IPS-NIHi11 (cell line): ENCODE measurements at places on chromosomes 3 and 15.
A peak's percentile ranks its signal among the peaks of the same experiment; 100 is the strongest.

DNA sequence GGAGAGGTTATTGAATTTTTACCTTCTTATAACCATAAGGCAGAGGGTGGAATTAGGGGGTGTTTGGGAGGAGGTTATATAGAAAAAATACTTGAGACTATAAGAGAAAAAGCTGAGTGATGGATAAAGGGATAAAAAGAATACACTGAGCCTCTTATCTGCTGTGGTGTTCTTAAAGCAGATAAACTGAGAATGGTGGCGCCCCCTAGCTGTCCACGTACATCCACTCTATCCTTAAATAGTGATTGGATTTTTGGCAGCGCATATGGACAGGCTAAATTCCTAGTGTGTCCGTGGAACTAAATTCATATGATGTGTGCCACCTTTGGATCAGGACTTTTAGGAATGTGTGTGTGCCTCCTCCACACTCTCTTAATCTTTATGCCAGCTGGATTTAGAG is 121.1 kb downstream of the OXSM start:
- peak; percentile 49 for DNase-seq

DNA sequence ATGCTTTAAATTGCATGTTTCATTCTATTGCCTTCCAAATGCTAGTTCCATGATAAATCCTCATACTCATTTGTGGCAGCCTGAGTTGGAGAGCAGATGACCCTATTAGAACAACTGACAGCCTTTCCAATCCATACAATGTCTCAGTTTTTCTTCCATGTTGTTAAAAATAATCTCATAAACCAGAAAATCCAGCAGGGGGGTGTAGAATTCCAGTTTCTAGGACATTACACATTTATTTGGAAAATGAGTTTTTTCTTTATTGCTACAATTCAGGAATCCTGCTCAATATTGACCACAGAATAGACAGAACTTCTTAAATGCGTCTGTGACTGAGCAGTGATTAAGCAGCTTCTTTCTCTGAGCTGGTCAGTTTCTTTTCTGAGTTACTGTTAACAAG is 174.2 kb upstream of the ATP10A start:
- no peak for DNase-seq

- no peak for DNase-seq
Measured at GRCh38 chr15:73165435-73165834, 113.2 kb downstream of the NEO1 start.

DNA sequence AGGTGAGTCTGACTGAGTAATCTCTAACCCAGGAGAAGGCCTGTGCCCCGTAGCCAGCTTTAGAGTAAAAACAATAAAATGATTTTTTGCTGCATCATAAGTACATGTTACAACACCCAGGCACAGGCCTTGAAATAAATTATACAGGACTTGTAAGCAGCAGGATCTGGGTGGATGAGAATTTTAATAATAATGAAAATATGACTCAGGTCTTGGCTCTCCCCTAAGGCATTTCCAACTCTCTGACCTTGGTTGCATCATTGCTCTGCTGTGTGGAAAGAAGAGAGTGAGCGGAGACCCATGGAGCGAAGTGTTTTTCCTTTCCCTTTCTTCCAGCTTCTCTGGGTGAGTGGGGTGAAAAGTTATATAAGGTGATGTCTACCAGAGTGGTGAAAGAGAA is 44.6 kb downstream of the EOMES start:
- no peak for DNase-seq

- DNase-seq = peak; percentile 53
Measured at GRCh38 chr3:46462111-46462510, 2.6 kb downstream of the LTF start.

DNA sequence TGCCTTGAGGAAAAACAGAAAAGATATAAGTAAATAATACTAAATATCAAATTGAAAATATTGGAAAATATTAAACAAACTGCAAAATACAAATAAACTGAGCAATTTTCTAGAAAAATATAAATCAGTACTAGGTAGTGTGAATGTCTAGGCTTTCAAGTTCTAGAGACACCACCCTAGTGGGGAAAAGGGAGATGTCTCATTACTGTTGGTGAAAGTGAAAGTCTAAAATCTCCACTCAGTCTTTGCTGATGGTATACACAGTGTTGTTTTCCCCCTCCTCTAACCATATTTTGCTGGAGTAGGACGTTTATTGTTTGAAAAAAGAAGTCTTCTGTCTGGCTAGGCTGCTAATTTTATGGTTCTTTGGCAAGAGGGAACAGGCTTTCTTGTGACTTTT is 1368.9 kb downstream of the OTOL1 start:
- DNase-seq = no peak

GRCh38 chr3:197212290-197212689 is 86.1 kb downstream of the DLG1 start:
- no peak for DNase-seq

DNA sequence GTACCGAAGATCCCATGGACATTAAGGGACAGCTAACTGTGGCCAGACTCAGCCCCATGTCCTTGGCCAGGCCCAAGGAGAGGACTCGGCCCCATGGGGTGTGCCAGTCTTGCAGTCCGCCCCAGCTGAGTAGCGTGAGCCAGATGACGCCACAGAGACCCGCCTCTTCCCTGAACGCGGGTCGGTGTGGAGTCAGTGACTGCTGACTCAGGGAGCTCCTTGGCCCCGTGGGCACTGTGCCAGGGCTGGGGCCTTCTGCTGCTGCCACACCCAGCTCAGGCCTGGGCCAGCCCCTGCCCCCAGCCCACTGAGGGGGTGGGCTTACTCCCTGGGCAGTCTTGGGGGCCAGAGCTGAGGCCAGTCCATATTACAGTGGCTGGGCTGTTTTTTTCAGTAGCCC is 52.8 kb downstream of the PLXNA1 start:
- no peak for DNase-seq

GRCh38 chr3:124281453-124282316 is 289.8 kb upstream of the ROPN1 start:
- DNase-seq = peak; percentile 62

- no peak for DNase-seq
Measured at GRCh38 chr3:50325497-50326181, 2.4 kb downstream of the TUSC2 start.

DNA sequence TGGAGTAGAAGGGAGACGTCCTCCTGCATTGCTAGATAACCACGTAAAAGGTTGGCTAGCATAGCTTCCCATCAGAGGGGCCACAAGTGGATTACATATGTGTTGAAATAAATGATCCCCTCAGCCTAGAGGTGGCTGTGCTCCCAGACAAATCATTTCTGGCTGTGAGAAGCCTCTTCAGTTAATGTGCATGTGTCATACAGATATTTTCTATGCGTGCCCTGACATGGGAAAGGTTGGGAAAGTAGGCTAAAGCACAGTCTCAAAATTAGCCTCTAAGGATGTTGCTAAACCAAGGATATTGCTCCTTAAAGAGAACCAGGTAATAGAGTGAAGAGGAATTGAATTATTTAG is 17.8 kb downstream of the USP3 start:
- DNase-seq = no peak

DNA sequence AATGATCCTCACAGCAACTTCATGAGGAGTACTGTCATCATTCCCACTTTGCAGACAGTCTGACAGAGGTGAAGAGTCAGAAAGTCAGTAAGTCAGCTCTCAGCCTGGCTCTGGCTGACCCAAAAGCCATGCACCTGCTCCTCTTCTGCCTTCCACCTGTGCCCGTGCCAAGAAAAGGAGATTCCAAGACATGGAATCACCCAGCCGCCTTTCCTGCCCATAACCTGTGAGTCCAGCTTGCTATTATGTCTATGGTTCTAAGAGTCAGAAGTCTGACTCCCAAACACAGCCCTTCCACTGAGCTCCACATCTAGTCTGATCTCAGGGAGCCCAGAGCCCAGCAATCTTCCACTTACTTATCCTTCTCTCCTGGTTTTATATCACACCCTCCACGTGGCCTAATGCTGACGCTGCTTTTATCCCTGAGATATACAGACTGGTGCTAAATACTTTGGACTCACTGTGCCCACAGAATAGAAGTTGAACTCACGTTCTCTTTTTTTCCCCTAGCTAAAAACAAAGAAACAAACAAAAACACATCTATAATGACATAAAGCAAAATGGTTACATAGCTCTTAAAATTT is 66.0 kb downstream of the PLD1 start:
- no peak for DNase-seq

DNA sequence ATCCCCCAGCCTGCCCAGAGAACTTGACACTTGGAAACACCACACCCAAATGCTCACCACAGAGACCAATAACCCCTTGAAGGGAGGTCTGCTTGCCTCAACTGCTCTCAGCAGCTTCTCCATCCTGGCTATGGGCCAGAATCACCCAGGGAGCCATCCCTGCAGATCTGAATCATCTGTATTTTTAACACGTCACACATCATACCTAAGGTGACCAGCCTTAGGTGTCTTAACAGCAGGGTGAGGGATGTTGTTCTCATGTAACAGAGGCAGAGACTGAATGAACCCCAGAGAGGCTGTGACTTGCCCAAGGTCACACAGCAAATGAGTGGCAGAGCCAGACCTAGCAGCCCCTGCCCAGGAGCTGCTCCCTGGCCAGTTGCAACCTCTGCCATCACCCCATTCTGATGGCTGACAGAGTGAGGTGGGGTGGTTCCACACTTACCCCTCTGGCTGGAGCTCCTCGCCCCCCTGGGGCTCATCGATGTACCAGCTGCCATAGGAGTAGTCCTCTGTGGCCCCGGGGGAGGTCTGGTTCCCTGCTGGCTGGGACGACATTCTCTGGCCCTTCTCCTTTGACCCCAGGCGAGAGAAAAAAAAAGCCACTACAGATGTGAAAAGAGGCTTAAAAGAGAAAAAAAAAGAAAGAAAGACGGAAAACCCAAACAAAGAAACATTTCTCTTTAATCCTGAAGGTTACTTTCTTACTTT is 722 bp downstream of the STRA6 start:
- no peak for DNase-seq

DNA sequence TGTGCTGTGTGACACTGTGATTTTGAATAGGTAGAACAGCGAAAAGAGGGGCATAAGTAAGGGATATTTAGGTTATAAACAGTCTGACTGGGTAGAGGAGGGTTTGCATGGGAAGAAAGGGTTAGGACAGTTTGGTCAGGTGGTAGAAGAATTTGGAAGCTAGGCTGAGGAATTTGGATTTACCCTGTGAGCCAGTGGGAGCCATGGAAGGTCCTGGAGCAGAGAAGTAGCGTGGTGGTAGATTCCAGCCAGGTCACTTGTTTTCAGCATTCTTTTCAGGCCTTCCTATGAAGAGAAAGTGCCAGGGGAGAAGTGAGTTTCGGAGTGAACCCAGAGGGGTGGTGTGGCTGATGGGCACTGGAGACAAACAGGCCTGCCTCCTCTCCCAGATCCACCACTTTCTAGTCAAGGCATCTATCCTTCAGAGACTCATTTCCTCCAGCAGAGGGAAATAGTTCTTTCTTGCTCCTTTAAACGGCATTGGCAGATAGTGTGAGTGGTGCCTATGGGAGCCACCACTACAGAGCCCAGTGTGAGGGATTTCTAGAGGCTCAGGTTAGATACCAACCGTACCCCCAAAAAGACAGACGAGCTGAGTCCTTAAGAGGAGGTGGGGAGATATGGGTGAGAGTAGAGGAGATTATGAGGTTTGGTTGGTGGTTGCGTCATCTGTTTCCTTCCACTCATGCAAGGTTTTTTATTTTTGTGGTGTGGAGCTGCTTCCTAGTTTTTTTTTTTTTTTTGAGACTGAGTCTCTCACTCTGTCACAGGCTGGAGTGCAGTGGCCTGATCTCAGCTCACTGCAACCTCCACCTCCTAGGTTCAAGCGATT is 21.2 kb downstream of the PXK start:
- no peak for DNase-seq

DNA sequence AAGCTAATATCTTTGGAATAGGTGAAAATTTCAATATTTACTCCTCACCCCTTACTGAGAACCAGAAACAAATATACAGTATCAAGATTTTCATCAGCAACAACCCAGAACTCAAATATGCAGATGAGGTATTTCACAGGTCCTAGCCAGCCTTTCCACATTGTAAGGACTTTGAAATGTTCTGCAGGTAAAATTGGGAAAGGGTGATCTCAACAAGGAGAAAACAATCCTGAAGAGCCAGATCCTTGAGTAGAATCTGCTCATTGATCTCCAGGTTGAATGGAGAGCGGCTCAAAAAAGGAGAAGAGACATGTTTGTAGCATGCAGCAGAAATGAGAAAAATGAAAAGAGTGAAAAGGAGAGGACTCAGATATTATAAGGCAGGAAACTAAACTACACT is 493.3 kb upstream of the NAALADL2 start:
- DNase-seq = no peak

DNA sequence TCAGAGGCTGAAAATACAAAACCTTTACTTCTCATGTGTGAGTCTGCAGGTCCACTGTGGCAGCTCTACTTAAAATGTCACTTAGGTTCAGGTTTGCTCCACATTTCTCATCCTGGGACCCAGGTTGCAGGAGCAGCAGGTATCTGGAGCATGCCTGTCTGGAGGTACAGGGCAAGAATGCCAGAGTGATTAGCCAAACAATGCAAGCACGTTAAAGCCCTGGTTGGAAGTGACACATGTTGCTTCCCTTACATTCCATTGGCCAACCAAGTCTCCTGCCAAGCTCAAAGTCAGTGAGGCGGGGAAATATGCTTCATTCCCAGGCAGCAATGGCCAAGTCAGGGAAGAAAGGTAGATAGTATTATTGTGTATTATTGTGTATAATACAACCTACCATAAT is 76.8 kb upstream of the ARL6 start:
- peak; percentile 61 for DNase-seq

GRCh38 chr3:136667081-136667480 is 85.1 kb downstream of the STAG1 start:
- no peak for DNase-seq

GRCh38 chr3:65960087-65960486 is 78.6 kb downstream of the MAGI1 start:
- no peak for DNase-seq

DNA sequence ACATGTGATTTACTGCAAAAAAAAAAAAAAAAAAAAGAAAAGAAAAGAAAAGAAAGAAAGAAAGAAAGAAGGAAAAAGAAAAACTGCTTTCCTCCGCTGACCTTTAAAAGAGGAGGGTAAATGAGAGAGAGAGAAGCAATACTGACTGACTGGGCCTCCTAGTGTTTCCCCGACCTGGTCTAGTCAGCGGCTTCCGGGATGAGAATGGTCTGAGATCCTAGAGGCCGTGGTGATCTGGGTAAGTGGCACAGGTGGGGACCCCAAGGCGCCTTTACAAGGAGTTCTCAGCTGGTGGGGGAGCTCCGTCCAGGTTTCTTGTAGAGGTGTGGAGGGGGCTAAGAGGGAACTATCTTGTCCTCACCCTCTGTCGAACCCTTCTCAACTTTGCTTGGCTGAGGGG is 223.1 kb downstream of the MEIS2 start:
- no peak for DNase-seq

GRCh38 chr3:127899766-127900165 is 15.3 kb upstream of the KBTBD12 start:
- DNase-seq = no peak

GRCh38 chr15:58574631-58575030 is 142.8 kb downstream of the LIPC start:
- no peak for DNase-seq

DNA sequence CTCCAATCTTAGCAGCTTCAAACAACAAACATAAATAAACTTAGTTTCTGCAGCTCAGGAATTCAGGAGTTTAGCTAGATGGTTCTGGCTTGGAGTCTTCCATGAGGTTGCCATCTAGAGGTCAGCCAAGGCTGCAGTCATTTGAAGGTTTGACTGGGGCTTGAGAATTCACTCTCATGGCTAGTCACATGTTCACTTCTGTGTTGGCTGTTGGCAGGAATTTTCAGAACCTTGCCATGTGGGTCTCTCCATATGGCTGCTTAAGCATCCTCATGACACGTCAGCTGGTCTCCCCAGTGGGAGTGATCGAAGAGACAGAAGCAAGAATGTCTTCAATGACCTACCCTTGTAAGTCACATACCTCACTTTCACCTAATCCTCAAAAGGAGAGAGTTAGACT is 269.2 kb upstream of the CNTN3 start:
- peak; percentile 18 for DNase-seq
